ENCODE measurements at places on chromosomes 2 and 18.

- DNase-seq = no peak
These were observed 58.7 kb downstream of the L3MBTL4 start for GRCh38 chr18:6355789-6356589.

DNA sequence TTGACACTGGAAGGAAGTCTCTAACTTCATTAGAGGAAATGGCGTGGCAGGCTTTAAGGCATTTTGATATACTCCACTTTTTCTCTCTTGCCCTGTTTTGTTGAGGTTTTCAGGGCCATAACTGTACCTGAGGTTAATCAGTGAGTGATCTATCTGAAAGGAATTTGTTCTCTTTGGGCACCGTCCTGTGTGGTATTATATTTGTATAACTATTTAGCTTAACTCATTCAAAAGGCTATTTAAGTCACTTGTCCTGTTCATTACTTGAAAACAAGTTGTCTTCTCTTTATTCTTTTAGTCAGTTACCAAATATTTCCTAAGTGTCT lies 180.4 kb downstream of the NEDD4L start:
- no peak for DNase-seq

DNA sequence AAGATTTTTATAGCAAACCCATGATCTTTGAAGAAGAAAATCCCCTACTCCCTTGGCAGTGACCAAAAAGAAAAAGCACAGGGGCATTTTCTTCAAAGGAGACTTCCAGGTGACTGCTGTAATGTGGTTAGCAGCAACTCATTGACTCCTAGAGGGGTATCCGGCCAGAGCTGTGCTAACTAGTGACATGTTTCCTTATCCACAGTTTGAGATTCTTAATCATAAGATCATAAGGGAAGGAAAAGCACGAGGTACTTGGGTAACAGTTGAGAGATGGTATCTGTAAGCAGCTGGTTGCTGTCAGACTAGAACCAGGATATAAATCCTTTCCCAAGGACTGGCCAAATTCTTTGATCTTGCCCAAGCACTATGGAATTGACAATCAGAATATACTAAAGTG lies 124.7 kb downstream of the MREG start:
- no peak for DNase-seq

DNA sequence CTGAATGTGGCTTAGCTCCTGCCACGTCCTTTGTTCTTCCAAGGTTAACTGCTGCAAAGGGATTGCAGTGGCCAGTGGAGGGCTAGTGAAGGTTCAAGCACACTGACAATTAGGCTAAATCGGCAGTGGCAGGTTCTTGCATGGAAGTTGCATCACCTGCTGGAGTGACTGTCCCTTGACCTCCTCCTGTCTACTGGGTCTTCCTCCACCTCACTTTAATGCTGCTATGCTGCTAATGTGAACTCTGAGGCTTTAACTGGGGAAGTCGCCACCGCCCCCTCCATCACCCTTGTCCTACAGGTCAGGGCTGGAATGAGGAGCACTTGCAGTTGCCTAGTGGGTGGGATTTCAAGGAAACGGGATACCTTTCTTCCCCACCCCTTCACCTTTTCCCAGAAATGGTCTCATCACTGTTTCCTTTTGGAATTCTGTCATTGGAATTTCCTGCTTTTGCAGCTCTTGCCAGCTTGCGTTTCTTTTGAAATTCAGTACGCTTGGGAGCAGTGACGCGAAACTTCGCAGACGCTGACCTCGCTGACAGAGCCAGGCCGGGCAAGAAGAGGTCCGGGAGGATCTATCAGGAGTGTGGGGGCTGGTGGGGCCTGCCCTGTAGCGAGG lies 150.3 kb downstream of the SH3RF3 start:
- no peak for DNase-seq

DNA sequence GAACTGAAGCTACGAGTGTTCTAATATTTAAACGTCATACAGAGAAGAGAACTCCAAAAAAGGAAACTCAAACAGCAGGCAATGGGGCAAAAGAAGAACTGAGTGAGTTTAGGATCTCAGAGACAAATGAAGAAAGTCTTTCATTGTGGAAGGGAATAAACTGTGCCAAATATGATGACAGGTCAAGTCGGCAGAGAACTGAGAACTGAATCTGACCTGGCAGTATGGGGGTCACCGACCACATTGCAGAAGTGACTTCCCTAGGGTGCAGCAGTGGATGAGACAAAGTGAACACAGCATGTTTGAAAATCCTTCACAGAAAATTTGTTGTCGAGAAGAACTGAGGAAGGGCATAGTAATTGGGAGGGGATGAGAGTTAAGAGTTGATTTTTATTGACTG lies 55.9 kb downstream of the TTC21B start:
- DNase-seq = no peak

DNA sequence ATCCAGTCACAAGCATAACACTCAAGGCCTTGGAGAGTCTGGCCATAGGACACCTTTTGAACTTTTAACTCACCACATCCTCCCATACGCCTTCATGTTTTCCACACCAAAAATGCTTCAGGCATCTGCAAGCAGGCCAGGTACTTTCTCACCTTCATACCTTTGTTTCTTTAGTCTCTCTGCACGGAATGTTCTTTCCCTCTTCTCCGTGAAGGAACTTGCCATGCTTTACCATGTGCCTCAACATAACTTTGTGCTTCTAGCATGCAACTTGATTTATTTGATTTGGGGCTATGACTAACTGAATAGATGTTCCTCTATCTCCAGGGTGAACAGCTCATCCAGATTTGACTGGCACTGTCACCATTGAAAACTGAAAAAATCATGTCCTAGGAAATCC lies 141.7 kb upstream of the ACVR2A start:
- DNase-seq = no peak

Data from activated CD4-positive, alpha-beta T cell treated with anti-CD3 and anti-CD28 coated beads for 4 hours (primary cell).